ENCODE measurements at places on chromosomes 2 and 18. TPM values are rescaled to one million over a fixed set of nuclear protein-coding genes. Genes with fewer than 3 reads are reported as not detected.

Gene NT5C1B
- not detected for total RNA-seq

Gene C2orf92
- total RNA-seq = 6.0 TPM

GRCh38 chr2:36727550-36727949 is 31.0 kb downstream of the VIT start:
- DNase-seq = no peak
- no peaks in the 10 kb centered on the region for H3K36me3 ChIP-seq
- H3K4me3 ChIP-seq = no peak overlapping the region
- peaks cover 1% of the 10 kb centered on the region for H3K4me1 ChIP-seq
- no peak overlapping the region for H3K27ac ChIP-seq
- no peaks in the 10 kb centered on the region for H3K27me3 ChIP-seq

Gene CGREF1
- 10.1 TPM for total RNA-seq

- no peaks in the 10 kb centered on the region for H3K27me3 ChIP-seq
- no peak for DNase-seq
- H3K4me1 ChIP-seq = no peaks in the 10 kb centered on the region
- H3K36me3 ChIP-seq = no peaks in the 10 kb centered on the region
- H3K27ac ChIP-seq = no peak overlapping the region
Measured at GRCh38 chr2:195501746-195502145, 155.3 kb upstream of the SLC39A10 start.

DNA sequence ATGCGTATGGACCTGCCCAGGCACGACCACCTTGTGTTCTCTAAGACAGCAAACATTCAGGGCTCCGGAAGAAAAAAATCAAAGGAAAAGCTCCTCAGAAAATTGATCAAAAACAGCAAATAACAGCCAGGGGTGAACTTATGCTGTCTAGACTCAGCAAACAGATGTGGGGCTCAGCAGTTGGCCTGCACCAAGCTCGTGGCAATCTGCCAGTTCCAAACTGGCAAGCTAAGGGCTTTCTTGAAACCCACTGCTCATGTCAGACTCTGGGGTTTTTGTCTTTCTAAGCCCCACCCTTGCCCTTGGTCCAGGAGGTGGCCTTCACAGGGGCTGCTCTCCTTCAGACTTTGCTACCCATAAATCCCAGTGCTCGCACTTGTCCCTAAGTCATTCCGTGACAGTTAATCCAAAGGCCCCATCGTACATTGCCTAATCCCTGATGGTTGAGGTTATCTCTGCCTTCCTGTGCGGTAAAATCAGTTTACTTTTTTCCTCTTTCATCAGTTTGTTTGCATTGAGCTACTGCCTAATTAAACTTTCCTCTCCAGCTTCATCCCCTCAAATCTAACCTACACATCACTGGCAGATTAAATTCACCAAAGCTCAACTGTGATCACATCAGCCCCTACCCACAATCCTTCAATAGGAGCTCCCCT is 408.0 kb downstream of the LRATD1 start:
- H3K4me1 ChIP-seq = no peaks in the 10 kb centered on the region
- no peak overlapping the region for H3K4me3 ChIP-seq

Data from Panc1 (cell line).